ENCODE measurements at places on chromosomes 2 and 18.

GRCh38 chr2:85312404-85312803, 15.4 kb downstream of the TGOLN2 start:
- DNase-seq: no peak

- DNase-seq: peak; percentile 85
Observed at GRCh38 chr2:11746807-11747459, 501 bp downstream of the LPIN1 start.

DNA sequence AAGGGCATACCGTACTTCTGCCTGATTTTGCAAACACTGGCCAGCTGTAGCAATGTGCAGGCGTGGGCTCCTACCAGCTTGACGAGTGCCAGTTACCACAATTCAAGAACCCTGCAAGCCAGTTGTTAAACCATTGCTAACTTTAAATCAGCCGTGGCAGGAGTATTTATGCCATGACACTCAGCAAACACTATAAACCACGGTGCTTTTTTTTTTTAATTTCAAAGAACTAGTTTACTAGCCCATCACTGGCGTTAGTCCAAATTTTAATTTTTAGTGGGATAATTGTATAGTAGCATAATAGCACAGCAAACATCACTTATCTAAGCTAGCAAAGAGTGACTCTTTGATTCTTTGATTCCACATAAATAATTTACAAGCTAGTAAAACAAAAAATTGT, 111.1 kb downstream of the COL4A4 start:
- DNase-seq: no peak

- no peak for DNase-seq
Observed at GRCh38 chr2:239793836-239794235, 231.3 kb downstream of the NDUFA10 start.

DNA sequence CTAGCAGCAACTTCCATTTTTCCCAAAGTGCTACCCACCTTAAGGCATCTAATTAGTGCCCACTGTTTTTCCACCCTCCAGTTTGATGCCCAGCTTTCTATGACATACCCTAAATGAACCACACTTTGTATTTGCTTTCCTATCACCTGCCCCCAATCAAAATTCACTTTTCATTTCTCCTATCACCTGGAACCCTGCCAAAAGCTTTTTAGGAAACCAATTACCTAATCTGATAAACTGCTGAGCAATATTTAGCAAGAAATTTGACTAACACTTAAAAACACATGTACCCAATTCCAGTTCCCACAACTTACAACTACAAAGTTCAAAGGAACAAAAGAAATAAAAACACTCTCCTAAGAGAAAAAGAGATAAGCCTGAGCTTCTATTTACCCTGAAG, 71.7 kb downstream of the IKZF2 start:
- no peak for DNase-seq

DNA sequence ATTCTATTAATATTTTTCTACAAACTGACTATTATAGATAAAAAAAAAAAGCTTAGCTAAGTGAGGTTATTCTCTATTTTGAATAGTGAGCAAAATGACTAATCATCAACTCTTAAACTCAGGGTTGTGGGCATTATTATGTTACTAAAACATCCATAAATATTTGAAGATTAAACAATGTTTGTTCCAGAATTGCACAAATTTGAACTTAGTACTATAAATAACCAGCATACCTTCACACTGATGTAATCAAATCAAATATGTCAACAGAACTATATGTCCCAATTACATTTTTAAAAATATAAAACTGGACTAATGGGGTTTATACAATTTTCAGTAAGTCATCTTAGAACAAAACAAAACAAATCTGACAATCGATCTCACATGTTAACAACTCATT, 800.9 kb downstream of the LRP1B start:
- no peak for DNase-seq

GRCh38 chr2:191703079-191703725, 25.3 kb downstream of the NABP1 start:
- DNase-seq: peak; percentile 51

DNA sequence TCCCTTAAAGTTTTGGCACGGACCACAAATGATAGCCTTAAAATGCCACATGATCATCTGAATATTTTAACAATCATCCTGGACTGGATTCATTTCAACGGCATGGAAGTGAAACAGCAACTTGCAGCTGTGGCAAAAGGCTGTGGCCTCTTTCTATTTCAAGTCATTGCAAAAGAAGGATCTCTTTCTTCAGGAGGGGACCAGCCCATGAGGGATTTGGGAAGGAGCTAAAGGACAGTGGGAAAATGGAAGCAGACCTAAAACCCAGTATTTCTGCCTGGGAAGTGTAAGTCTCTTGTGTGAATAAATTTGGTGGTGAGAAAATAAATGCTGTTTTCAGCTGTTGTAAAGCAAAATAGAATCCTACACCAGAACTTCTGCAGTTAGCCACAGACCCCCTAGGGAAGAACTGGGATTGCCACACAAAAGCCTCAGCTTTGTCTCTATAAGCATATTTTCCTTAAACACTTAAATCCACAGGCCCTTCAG, 107.3 kb upstream of the ZFP36L2 start:
- DNase-seq: no peak

- no peak for DNase-seq
Observed at GRCh38 chr18:54102123-54102522, 122.3 kb downstream of the MBD2 start.

- peak; percentile 27 for DNase-seq
Observed at GRCh38 chr2:112869258-112869842, 32.8 kb upstream of the IL1B start.

DNA sequence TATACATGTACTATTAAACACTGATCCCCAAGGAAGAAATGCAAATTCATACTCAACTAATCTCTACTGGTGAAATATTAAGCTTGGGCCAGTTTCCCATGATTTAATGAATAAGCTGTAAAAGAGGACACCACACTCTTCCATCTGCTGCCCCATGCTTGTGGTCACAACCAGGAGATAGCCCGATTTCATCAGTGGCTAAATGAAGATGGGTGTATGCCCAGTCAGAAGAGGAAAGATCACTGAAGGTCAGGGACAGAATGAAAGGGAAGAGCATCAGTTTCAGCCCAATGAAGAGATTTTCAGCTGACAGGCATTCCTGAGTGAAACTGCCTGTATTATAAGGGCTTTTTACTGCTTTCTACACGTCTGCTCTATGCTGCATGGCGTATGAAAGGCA, 103.5 kb downstream of the KCNS3 start:
- no peak for DNase-seq

DNA sequence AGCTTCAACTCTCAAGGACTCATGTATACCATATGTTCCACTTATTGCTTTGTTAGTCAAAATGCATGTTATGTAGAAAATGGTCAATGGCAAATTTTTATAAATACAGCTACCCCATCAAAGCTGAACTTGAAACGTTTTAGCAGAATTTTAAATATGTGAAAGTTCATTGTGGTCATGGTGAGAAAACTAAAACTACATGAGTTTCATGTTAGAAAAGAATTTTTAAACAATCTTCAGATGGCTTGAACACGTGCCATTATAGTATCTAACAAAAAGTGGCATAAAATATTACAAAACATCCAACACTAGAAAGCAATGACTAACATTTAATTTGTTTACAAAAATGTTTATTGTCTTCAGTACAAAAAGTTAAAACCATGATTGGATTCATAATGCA, 246.0 kb upstream of the KCNJ3 start:
- DNase-seq: no peak

DNA sequence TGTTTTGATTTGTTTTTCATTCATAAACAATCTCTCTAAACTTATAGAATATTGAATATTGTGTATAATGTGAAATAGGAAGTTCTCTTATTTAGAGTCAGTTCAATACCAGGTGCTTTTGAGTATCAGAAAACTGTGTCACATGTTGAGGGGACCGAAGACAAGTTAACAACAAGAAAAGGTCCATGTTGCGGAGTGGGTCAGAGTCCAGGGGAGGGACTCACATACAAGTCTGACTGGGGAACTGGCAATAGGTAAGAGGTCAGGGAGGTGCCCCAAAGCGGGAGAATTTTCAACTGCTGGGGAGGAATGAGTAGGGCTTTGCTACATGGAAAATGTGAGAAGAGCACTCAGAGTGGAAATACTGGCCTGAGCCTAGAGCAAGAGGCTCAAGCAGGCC, 19.8 kb upstream of the BCL11A start:
- no peak for DNase-seq

DNA sequence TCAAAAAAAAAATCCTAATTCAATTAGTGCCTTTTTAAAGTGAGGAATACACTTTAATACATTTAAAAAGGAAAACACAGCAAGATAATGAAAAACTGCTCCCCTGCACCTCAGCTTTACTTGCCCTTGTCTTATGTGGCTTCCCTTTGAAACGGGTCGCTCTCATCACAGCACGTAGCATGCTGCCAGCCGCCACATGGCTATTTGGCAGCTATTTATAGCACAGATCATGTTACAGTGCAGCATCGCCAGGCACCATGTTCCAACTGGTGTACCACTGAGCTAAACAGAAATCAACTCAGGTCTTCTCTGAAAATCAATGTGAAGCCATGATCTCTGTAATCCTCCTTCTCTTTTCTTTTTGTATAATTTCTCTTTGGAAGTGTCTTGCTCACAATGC, 65.1 kb downstream of the TMEM182 start:
- DNase-seq: peak; percentile 35

GRCh38 chr2:231922311-231923009, 3.7 kb downstream of the NPPC start:
- no peak for DNase-seq

All from right kidney (tissue), 9 donors.